ENCODE measurements at places on chromosomes 5 and 9.

DNA sequence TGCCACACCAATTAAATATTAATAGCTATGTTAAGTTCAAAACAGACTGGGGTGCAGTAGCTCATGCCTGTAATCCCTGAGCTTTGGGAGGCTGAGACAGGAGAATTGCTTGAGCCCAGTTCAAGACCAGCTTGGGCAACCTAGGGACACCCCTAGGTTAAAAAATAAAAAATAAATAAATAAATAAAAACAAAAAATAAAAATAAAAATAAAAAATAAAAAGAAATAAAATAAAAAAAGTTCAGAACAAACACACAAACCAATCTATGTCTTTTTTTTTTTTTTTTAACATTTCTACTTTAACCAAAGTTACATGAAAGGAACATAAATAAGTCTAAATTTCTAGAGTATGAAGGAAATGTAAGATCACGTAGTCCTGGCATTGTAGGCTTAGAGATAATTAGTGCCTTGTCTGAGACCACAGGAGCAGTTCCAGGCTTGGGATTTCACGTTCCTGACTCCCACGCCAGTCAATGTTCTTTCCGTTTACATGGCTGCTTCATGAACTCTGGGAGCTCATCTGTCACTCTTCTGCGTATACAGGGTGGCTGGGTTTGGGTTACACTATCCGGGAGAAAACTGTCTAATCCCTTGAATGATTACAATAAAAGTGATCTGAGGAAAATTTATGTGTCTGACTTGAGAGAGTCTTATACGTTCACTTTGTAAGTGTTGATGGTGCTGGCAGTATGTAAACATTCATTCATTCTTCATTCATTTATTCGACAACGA is 85.2 kb downstream of the KIAA1958 start:
- no peak for DNase-seq

- no peak for DNase-seq
Observed at GRCh38 chr5:107274571-107274970, 396.2 kb downstream of the EFNA5 start.

DNA sequence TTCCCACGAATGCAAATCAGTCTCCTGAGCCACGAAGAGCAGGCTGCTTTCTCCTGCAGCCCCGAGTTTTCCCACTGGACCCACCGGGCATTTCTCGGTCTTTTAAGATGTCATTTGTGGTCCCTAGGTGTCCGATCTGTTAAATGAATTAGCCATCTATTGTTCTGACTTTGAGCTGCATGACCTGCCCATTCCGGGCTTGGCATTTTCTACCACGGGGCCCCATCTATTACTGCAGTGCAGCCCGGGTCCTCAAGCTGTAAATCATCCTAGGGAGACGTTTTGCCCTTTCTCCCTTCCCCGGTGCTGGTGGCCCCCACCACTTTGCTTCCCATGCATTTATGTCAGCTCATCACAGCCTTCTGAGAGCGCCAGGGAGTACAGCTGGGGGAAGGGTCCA is 405.4 kb downstream of the IRX1 start:
- no peak for DNase-seq

- no peak for DNase-seq
Observed at GRCh38 chr5:127299678-127300077, 9.1 kb downstream of the MEGF10 start.

DNA sequence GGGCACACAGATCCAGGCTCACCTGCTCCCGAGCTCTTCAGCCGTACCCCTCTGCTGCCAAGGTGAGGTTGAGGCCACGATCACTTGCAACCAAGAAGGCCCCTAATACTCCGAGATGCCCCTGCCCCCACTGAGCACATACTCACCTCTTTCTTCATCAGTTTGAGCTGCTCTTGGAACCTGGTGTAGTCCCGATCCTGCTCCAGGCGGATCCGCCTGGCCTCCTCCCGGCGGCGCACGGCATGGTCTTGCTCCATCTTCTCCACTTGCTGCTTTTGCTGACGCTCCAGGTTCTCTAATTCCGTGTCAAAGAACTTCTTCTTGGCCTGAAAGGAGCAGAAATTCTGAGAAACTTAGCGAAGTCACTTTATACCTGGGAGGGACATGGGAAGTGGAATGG is 75.7 kb upstream of the FBXW11 start:
- no peak for DNase-seq

GRCh38 chr5:140372971-140373487 is 13.0 kb downstream of the SLC4A9 start:
- peak; percentile 47 for DNase-seq

- DNase-seq = peak; percentile 34
Observed at GRCh38 chr5:154757814-154758406, 2.7 kb downstream of the LARP1 start.

- DNase-seq = no peak
Observed at GRCh38 chr9:126205845-126206498, 120.7 kb upstream of the MVB12B start.

GRCh38 chr5:140239461-140239860 is 63.4 kb downstream of the PFDN1 start:
- no peak for DNase-seq

GRCh38 chr5:38384396-38384795 is 126.0 kb downstream of the EGFLAM start:
- DNase-seq = no peak

GRCh38 chr5:107389130-107389774 is 281.5 kb downstream of the EFNA5 start:
- DNase-seq = peak; percentile 22

- no peak for DNase-seq
Observed at GRCh38 chr9:83544002-83544698, 5.9 kb upstream of the FRMD3 start.

DNA sequence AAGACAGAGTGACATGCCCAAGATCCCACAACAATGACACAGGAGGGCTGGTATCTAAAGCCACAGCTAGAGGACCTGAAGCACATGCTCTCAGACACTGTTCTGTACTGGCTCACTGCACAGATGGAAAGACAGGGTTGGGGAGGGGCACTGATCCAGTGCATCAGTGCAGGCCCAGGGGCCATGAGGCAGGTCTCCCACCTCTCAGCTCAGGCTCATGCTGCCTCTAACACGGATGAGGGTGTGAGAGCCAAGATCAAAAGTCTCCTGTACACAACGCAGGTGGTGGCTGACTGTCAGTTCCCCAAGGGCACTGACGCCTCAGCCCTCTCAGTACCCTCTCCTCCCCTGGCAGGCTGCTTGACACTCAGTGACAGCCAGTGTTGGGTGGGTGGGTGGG is 10.9 kb downstream of the RAPGEF1 start:
- peak; percentile 66 for DNase-seq

DNA sequence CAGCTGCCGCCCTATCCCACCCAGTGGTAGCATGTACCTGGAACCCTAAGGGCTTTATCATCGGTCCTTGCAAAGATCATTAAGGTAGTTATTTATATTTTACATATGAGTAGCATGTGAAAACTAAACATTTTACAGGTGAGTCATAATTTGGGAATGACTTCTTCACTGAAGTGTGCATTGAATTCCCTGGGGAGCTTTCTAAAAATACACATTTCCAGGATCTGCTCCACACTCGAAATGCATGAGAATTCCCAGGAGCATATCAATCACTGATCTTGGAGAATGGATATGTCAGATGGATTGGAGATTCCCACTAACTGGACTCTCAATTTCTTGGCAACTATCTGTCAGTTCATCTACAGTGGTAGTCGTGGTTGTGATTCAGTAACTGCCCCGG is 717.5 kb downstream of the IRX1 start:
- no peak for DNase-seq

- no peak for DNase-seq
Observed at GRCh38 chr5:135208903-135209721, 175.1 kb upstream of the PITX1 start.

DNA sequence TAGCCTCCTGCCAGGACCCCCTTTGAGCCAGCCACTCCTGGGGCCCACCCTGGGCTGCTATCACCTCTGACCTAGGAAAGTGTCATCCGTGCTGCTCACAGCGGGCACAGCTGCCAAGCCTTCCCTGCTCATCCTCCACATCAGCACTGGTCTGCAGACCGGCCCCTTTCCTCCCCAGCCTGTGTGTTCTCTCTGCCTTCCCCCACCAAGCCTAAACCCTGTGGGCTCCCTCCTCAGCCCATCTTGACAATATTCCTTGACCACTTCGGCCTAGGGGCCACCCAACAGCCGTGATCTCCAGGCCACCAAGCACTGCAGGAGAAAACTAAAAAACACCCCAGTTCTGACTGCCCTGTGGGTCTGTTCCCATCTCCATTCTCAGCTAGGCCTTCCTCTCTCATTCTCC is 135.1 kb downstream of the DAB2IP start:
- DNase-seq = no peak

DNA sequence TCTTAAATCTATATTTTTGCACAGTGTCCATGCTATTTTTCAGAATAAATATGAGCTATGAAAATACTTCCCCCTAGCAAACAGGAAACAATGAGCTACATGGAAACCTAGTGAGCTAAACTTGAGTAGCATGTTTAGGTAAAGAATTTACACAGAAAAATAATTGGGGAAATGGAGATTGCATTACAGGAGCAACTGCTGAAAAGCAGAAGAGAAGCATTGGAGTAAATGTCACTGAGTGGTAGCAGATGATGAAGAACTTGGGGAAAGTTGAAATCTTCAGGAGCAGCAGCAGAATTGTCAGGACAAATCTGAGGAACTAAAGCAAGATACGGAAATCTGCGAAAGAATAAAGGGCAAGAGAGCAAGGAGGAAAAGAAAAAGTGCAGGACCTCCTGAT is 610.3 kb downstream of the TLE1 start:
- DNase-seq = no peak

DNA sequence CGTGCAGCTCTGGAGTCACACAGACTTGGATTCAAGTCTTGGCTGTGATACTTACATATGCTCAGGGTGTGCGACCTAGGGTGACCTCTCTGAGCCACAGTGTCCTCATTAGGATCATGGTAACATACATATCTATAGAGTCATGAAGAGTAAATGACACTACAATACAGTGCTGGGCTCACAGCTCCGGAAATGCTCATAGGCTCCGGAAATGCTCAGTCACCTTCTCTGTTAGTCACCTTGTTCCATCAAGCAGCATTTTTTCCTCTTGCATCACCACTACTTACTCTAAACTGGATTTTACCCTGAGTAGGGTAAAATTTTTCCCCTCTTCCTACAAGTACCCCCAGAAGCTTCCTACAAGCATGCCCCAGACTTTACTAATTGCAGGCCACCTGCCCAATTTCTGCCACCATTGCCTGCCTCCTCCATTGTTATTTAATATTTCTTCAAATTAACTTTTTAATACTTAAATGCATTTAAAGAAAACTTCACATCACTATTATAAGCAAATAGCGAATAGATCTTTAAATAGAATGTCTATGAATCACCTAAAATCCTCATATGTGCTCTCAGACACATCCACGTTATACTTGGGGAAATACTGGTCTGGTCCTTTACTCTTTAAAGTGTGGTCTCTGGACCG is 147.6 kb upstream of the SPRY4 start:
- no peak for DNase-seq

DNA sequence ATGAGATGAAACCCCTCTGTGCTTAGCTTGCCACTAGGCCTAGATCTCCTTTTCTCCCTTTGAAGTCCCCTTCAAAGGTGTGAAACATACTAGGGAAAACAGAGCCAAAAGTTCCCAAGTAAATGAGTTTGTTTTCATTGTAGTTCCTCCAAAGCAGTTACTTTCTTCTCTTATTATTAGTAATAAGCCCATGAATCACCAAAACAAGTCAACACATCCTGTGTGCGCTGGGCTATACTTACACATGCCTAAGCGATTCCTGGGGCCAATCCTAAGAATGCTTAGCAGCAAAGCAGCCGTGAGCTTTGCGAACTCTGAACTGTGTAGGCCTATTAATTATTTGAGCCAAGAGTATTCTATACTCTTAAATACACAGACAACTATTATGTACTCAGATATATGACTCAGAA is 7.6 kb downstream of the ENC1 start:
- DNase-seq = no peak

- DNase-seq = no peak
Observed at GRCh38 chr5:124408738-124409453, 337.5 kb downstream of the ZNF608 start.

- DNase-seq = peak; percentile 69
Observed at GRCh38 chr9:133656211-133657119, 20.3 kb downstream of the DBH start.

DNA sequence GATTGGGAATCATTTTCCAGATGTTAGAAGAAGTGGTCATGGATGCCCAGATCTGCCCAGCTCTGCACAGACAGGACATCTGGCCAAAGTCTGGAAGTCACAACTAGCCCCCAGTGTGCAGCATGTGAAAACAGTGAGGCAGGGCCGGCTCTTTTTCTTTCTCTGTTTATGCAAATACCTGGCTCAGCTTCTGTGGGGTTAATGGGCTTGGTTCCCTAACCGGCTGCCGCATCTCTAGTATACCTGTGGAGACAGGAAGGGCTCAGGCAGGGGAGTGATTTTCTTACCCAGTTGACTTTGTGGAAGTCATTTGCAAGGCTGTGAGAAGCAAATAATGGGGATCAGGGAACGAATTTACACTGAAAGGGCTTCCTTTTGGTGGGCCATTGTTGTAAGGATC is 254.8 kb upstream of the PANK3 start:
- no peak for DNase-seq

GRCh38 chr5:157454273-157454672 is 5.7 kb upstream of the NIPAL4 start:
- no peak for DNase-seq

- DNase-seq = no peak
Observed at GRCh38 chr5:35924122-35924949, 14.1 kb downstream of the CAPSL start.

DNA sequence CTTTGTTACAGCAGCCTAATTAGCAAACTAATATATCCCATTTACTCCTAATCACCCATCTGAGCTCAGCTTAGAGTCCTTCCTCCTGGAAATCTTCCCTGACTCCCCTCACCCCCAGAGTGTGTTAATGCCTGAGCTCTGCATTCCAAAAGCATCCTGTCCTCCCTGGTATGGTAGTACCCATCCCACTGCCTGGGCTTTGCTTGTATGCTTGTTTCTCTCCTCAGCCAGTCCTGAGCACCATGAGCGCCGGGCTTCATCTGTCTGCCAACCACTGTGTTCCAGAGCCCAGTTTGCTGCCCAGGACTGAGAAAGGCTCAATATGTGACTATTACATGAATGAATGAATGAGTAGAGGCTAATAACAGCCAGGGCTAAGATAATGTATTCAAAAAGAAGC is 272.4 kb downstream of the CDK5RAP2 start:
- no peak for DNase-seq

DNA sequence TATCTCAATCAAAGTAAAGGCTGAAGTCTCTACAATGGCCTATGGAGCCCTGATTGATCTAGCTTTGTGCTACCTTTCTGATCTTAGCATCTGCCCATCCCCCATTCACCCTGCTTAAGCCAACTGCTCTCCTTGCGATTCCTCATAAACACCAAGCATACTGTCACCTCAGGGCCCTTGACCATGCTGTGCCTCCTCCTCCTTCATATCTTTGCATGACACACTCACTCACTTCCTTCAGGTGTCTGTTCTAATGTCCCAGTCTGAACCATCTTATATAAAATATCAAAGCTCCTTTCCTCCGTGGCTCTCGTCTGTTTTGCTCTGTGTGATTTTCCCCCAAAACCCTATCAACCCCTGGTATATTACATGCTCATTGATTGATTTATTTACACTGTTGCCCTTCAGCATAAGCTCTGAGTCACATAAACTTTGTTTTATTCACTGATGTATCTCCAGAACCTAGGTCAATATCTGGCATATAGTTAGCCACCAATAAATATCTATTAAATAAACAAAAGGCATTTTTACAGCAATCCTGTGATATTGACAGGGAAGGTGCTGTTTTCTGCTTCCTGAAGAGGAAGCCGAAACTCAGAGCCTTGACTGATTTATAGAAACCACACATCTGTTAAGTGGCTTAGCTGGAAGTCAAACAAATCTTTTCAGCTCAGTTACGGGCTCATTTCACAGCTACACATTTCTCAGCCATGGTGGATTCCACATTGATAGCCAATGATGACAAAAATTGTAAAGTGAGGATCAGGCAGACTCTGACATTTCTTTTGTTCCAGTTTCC is 103.6 kb downstream of the BOD1 start:
- DNase-seq = no peak

Measured in naive thymus-derived CD4-positive, alpha-beta T cell (primary cell).